ENCODE measurements at places on chromosomes 4 and X.

DNA sequence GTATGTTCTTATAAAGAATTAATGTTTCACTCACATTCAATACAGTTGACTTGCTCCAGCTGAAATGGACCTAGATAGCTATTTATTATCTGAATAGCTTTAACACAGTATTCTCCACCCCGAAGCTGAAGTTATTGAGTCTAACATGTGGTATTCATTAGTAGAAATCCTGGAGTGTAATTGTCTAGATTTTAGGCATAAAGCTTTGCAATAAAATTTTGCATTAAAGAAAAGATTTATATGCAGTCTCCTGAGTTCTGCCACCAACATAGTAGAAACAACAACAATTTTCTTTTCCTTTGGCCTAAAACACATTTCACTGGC lies 90.2 kb upstream of the DCLK2 start:
- DNase-seq, result no peak

DNA sequence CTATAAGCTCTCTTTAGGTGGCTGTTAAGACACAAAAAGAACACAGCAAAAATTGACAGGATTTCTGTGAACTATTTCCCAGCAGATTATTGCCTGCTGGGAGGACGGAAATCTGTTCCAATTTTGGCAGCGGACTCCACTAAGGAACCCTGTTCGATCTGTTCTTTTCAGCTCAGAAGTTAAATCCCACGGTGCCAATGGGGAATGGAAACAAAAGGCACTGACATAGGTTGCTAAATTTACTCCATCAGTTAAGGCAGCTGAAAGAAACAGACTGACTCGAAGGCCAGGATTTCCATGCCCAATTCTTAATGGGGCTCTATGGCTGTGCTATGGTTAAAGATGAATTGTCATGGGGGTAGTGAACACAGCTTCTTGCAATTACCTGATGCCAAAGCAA lies 126.5 kb upstream of the HPGD start:
- DNase-seq, result no peak

DNA sequence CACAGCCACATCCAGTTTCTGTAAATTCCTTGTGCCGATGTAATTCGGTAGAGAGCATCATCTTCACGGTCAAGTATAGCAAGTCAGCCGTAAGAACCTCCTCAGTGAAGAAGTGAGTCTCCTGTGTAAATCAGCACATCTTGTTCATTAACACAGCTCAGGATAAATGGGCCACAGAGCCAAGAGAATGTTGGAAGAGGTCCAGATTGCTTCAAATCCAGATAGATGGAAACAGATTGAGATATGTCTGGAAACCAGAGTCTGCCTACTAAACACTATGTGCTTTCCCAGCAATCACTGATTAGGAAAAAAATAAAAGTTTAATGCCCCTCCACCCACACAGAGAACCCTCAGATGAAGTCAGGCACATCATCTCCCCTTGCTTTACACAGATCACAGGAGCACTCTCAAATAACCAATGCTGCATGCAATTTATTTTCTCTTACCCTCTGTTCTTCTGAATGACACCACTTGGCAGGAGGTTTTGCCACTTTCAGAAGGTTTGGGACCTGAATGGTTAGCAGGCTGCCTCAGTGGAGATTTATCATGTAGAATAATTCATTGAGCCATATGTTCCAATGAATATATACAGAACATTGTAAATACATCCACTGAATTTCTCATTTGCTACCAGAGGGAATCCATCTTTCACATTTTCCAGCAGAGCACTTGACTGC lies 357.7 kb downstream of the C4orf33 start:
- no peak for DNase-seq

GRCh38 chr4:8039290-8039689 lies 99.6 kb upstream of the AFAP1 start:
- no peak for DNase-seq

GRCh38 chr4:99205153-99205979 lies 13.7 kb downstream of the ADH6 start:
- peak; percentile 12 for DNase-seq

DNA sequence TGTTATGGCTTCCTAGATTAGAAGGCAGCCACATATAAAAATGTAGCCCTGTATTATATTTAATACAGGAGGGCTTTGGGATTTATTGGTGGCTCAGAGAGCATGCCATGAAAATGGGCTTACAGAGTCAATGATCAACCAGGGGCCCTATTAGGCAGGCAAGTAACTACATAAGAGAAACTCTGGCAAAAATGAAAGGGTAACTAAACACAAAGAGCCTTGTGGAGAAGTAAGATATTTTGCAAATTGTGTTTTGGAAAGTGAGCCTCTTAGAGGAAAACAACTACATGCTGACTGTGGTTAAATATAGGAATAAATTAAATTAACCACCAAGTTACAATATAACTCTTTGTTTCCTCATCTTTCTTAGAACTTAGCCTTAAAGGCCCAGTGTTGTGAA lies 5.5 kb downstream of the SAT1 start:
- DNase-seq, result no peak

DNA sequence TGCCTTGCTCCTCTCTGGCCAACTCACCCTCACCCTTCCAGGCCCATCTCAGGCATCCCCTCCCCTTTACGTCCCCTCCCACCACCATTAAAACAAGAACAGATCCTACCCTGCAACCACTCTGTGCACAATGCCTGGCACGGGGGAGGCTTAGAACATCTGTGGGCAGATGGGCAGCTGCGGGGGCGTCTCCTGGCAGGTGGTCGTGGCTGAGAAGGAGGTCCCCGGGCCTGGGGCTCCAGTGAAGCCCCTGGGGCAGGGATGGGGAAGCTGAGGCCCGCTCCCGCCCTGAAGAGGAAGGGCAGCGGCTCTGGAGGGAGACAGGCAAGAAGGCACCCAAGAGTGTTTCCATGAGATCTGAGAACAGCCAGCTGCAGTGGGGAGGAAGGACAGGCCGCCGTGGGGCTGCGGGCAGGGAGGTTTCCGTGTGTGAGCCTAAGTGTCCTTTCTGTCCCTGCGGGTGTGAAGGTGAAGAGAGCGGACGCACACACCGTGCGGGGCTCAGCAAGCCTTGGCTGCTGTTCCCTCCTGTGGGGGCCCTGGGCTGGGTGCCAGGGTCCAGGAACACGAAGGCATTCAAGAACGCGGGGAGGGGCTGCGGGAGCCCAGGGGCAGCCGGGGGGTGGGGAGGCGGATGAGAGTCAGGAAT lies 7.8 kb upstream of the TBC1D14 start:
- DNase-seq, result no peak

DNA sequence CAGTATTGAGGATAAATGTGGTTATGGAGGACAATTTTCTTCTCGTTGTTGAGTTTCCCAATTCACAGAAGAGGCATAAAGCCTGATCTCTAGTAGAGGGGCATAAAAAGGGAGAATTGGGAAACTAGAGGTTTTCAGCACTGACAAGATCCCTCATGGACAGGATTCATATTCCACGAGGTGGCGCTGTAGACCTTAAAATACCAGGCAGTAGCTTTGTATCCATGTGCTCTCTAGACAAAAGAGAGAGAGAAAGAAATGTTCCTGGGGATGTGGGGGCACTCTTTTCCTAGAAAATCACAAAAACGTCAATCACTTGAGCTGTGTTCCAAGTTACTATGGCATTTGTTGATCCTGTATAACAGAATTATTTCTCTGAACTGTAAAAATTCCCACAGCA lies 128.3 kb downstream of the MAGEE1 start:
- no peak for DNase-seq

DNA sequence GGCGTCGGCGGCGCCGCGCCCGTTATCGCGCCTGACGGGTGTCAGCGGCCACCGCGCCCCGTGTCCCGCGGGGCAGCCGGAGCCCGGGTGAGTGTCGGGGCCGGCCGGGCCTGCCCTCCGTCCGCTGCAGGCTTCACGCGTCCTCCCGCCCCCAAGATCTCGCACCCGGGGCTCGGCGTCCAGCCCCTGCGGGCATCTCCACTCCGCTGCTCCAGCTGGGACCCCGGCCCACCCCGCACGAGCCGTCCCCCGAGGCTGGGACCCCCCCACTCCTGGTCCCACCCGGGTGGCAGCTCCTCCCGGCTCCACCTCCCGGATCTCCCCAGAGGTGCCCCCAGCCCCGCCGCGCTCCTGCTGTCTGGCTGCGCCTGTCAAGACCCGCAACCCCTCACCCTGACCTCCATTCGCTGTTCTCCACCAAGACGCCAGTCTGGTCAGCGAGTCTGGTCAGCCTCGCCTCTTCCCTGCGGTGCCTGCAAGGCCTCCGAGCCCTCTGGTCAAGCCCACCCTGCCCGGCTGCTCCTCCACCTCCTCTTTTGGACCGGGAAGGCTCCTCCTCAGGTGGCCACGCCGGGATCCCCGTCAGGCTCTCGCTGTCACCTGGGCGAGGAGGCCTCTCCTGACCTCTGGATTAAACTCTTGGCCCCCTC lies 66.0 kb upstream of the NKX1-1 start:
- DNase-seq, result no peak

DNA sequence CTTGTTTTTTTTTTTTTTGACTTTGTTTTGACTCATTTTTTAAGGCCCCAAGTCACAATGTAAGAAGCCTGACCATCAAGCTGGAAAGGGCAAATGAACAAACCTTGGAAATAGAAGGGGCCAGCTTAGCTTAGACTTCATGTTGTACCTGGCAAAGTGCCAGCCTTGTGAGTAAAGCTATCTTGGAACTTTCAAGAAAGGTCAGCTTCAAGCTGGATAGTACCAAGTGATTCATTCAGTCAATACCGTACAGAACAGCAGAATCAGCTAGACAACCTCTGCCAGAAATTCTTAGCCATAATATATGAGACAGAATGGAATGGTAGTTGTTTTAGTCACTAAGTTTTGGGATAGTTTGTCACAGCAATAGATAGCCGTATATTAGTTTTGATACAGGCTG lies 1492.2 kb upstream of the TENM3 start:
- no peak for DNase-seq

DNA sequence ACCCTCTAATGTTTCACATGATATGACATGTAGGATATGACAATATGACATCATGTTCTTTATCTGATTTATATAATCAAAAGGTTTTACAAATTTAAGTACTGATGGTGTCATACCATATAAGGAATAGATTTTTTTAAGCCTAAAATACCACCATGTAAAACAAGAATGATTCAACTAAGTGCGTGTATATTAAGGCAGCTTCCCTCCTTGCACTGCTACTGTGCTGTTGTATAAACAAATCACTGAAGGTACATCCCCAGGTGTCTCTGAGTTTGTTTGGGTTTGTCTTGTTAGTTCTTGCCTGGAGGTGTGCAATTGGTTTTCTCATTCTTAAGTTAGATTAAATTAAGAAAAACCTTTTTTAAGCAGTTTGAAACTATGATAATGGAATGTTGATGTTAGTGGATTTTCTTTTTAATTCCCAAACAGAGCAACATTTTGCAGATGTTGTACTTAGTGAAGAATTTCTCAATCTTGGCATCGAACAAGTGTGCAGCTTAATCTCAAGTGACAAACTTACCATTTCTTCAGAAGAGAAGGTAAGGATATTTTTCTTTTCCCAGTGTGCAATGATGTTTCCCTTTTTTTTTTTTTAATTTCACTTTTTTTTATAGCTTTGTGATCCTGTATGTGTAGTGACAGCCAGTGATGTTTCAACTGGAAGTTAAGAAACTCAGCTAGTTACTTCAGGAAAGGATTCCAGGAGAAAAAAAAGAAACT lies 33.4 kb upstream of the MSMO1 start:
- DNase-seq, result no peak

GRCh38 chrX:11040405-11040804 lies 70.7 kb upstream of the HCCS start:
- DNase-seq, result no peak

GRCh38 chr4:52945326-52945898 lies 83.3 kb downstream of the RASL11B start:
- no peak for DNase-seq

DNA sequence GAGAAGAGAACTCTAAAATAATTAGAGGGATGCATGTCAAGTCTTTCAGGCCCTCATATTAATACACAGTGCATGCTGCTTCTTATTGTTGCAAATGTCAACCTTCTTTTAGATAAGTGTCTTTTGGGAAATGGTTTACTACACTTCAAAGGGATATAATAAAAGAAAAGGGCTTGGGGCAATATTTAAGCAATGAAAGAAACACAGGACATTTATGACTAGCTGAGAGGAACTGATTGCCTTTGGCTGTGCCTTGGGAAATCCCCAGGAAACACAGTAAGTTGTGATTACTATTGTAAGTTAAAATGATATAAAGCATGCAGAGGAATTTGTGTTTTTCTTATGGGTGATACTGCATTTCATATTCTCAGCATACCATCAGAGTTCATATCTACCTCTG lies 1036.2 kb upstream of the GRID2 start:
- peak; percentile 5 for DNase-seq

- DNase-seq, result no peak
Measured at GRCh38 chrX:31872007-31872406, 800.2 kb upstream of the FTHL17 start.

- DNase-seq, result no peak
Measured at GRCh38 chrX:120512222-120512621, 43.1 kb upstream of the LAMP2 start.
